ENCODE measurements at places on chromosomes 4 and X.

DNA sequence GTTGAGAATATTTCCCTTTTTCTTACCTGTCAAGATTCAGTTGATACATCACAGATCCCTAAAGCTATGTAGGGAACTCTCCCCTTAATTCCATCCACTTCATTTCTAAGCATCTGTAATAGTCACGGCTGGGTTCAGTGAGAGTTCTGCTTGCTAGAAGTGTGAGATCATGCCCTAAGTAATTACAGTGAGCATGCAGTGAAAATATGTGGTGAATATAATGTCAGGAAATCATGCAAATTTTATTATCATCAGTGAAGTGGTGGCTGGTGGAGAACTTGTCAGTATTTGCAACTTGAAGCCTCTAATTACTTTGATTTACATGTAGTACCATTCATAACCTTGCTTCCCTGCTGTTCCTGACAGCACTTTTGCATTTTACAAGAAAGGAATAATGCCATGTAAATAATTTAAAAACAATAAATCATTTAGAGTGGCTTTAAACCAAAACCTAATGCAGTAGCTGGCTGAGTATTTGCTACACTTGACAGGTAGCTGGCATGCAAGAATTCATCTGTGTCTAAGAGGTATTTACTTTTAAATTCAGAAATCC, 28.3 kb upstream of the CFAP299 start:
- no peak for DNase-seq

DNA sequence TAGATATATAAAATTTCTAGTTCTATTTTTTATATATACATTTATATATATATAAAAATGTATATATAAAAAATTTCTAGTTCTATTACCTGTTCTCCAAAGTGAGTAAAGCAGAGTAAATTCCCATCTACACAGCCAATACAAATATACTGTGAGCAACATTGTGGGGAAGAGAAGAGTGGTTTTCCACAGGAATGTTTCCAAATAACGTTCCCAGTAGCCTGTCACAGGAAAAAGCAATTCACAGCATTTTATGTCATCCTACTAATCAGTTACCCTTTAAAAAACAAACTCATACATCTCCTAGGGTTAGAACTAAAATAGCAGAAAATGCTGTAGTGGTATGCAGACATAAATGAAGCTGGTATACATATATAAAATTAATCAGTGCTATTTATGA, 44.5 kb downstream of the AASDH start:
- DNase-seq = no peak

GRCh38 chrX:48942895-48943294, 14.5 kb downstream of the OTUD5 start:
- no peak for DNase-seq

DNA sequence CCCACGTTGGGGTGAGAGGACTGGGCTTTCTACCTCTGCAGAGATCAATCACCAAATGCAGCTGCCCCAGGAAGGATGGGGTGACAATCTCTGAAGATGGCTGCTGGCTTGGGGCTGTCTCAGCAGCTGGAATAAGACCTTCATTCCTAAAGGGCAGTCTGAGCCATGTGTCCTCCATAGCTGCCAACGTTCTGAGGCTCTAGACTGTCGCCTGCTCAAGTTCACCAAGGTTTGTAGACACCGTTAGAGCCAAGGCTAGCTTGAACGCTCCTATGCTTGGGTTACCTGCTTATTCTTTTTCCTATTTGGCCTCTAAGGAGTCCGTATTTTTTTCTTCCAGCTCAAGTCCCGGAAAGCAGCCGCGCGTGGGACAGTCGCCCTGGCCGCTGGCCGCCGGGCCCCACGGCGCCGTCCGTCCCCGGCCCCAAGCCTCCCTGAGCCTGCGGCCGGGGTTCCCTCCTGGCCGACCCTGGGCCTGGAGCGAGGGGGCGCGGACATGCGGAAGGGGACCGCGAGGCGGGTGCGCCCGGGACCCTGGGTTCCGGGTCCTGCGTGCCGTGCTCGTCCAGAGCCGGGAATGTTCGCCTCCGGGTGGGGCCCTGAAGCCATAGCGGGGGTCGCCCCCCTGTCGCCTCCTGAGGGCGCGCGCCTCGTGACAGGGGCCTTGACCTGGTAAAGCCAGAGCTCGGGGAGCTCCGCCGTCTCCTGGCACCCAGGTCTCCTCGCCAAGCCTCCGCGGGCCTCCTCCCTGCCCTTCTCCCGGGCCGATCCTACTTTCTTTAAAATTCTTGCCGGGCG, 23.3 kb downstream of the MRFAP1 start:
- no peak for DNase-seq

GRCh38 chr4:23999714-24000469, 110.0 kb upstream of the PPARGC1A start:
- no peak for DNase-seq

GRCh38 chr4:141294306-141294705, 73.6 kb downstream of the ZNF330 start:
- DNase-seq = no peak

- DNase-seq = no peak
Measured at GRCh38 chr4:105182211-105182610, 35.5 kb downstream of the TET2 start.

GRCh38 chr4:65954416-65954815, 284.1 kb upstream of the EPHA5 start:
- DNase-seq = no peak

GRCh38 chr4:101780284-101780683, 10.2 kb upstream of the BANK1 start:
- DNase-seq = no peak

DNA sequence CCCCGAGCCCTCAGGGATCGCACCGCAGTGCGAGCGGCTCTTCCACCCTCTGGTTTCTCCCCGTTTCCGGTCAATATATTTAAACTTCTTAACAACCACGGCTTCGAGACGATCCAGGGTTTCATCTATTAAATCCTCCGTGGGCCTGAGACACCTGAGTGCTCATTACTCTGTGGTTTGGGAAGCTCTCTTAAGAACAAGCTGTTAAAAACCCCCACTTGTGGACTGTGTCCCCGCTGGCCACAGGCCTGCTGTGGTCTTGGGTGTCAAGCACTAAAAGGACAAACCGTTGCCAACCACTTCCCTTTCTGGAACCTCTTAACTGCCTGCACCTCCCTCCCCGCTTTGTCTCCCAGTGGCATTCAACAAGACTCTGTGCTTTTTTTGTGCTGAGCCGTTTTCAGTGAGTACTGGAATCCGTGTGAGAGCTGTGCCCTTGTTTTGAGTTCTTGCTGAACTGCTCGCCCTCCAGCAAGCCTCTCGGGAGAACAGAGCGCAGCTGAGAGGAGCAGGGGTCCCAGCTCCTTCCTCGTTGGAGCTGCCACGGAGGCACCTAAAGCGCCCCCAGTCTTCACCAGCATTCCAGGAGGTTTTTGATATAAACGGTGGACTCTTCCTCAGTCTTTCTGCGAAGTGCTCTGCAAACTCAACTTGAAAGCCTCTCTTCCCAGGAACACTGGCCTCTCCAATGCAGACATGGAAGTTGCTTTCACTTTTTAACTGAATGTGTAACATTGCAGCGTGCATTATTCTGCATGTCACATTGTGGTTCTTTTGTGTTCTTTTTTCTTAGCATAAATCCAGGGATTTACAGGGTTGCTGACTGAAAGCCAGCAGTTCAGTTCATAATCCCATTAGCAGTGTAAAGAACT, 691 bp upstream of the IGFBP7 start:
- DNase-seq = no peak

- no peak for DNase-seq
Measured at GRCh38 chr4:92261256-92261655, 42.5 kb upstream of the GRID2 start.

GRCh38 chrX:20231598-20231997, 35.1 kb downstream of the RPS6KA3 start:
- DNase-seq = no peak

GRCh38 chrX:130909469-130910136, 6.6 kb upstream of the ENOX2 start:
- no peak for DNase-seq

DNA sequence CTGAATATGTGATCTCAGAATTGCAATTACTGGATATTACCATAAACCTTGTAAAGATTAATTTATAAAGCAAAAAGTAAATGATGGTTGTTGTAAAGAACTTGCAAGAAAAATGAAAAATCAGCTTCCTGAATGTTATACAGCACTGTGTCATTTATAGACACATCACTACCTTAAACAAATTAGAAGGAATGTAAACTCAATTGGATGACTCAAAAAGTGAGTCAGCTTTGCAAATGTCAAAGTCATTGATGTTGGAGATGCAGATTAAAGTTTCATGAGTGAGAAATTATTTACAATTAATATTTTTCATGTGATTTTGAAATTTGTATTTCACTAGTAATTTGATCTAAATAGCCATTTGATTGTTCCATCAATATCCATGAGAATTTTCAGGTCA, 193.2 kb downstream of the RAPGEF2 start:
- no peak for DNase-seq

DNA sequence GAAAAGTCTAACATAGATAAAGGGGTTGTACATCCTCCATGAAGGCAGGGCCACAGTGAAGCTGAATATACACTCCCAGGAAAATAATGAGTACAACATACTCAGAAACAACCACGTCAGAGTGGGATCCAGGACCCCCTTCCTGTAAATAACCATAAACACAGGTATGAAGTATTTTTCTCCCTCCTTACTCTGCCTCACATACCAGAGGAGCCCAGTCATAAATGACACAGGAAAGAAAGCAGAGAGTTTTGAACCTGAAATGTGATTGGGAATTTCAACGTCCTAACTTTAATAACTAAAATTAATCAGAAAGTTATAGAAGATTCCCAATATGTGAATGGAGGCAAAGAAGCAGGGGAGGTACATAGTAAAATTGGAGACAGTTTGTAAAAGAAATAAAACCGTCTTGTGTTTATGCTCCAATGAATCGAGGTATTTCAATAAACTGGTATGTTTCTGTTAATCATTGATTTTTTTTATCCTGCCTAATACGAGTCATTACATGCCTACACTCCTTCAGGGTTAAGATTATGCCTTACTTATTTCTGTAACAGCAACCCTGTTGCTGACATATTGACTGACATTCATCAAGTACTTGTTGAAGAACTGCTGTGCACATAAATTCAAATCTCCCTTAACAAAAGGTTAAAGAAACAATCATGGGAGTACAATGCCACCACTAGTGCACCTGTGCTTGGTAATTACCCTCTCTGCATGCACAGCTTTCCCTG, 431.3 kb downstream of the KCNIP4 start:
- DNase-seq = no peak

DNA sequence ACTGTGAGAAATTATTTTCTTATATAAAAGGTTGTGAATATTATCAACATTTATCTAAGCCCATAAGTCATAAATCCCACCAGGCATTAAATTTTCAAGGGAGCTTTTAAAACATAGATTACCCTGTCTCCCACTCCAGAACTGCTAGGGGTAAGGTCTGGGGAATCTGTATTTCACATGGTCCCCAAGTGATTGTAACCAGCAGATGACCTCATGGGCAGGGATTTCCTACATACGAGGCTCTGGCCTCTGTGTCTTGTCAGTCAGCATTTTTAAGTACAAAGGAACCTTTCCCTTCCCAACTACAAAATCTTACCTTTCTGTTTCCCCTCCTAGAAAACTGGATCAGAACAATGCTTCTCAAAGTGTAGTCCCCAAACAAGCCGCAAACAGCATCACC, 188.6 kb downstream of the TSPAN5 start:
- DNase-seq = no peak

GRCh38 chrX:47143894-47144625, 442 bp downstream of the NDUFB11 start:
- DNase-seq = no peak

GRCh38 chr4:147847751-147848590, 116.1 kb downstream of the ARHGAP10 start:
- no peak for DNase-seq

DNA sequence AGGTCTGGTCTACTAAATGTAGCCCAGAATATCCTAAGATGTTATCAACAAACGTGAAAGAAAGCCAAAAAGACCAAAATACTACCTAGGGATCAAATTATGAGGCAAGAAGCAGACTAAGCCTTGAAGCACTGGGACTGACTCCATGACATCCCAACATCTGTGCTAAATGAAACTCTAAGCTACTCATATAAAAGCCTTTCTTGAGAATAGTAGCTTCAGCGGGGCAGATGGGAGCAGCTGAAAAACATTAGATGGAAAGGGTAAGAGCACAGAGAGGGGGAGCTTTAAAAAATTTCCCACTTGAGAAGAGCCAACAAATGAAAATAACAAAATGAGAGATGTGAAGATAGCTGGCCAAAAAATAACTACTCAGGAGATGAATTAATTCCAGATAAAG, 81.7 kb downstream of the MAD2L1 start:
- no peak for DNase-seq

GRCh38 chr4:125231661-125232060, 83.1 kb upstream of the FAT4 start:
- no peak for DNase-seq

- no peak for DNase-seq
Measured at GRCh38 chr4:136390824-136391223, 1141.5 kb downstream of the PCDH18 start.

DNA sequence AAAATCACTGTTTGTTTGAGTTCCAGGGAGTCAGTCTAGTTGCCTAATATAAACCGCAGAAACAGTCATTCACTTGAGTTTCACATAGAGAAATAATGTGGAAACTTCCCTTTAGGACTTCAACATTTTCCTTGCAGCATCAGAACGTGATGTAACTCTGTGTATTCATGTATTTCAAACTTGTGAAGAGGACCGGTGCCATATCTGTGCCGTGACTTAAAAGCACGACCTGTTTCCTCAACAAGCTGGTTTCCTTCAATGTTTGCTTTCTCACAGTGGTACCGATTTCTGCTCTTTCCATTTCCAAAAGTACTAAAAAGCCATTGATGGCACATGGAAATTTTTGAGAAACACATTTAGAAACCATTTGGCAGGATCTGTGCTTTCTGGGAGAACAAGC, 166.6 kb upstream of the RAPGEF2 start:
- DNase-seq = no peak

- no peak for DNase-seq
Measured at GRCh38 chr4:85187106-85187505, 220.6 kb upstream of the WDFY3 start.

GRCh38 chr4:109334129-109335105, 32.0 kb upstream of the COL25A1 start:
- DNase-seq = no peak

- DNase-seq = no peak
Measured at GRCh38 chrX:135944486-135944885, 29.3 kb downstream of the MMGT1 start.

DNA sequence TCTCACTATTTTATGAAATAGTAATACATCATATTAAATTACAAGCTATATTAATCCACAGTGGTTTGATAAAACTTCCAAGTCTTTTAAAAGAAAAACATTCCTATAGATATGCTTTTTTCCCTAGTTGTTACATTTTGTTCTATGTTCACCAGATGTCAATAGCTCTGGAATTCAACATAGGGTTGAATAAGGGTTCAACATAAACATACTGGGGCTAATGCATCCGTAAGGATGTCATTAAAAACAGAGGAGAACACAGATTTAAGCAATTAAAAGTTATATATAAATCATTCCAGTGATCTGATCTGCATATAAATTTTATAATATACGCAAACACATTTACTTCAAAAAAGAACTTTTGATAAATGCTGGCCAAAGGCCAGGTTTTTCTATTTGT, 32.5 kb downstream of the SULT1B1 start:
- no peak for DNase-seq
